Kidney epithelial cell (primary cell): ENCODE measurements at places on chromosomes 7 and 10.

DNA sequence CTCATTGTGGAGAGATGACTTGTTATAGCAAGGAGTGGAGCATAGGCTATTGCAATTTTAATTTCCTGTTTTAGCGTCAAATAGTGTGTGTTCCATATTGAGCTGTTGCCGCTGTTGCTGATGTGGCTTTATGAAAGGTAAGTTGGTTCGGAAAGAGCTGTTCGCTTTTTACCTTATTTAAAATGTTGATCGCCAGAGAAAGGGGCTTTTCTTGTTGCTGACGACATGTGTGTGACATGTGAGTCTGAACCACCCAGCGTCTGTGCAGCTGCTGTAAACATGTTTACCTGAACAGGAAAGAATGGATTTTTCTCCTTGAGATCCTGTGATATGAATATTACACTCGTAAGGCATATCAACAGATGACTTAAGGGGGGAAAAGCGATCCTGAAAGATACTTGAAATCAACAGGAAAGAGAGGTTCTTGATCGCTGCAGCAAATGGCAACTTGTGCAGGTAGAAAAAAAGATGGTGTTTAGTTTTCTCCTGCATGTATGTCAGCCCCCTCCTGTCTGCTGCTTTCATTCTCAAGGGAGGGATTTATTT, 2.5 kb downstream of the ZEB1 start:
- DNase-seq = no peak

DNA sequence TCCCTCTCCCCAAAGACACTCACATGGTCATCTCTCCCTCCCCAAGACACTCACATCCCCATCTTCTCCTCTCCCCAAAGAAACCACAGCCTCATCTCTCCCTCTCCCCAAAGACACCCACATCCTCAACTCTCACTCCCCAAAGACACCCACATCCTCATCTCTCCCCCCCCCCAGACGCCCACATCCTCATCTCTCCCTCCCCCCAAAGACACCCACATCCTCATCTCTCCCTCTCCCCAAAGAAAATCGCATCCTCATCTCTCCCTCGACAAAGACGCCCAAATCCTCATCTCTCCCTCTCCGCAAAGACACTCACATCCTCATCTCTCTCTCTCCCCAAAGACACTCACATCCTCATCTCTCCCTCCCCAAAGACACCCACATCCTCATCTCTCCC, 31.5 kb downstream of the INSIG1 start:
- DNase-seq = no peak

DNA sequence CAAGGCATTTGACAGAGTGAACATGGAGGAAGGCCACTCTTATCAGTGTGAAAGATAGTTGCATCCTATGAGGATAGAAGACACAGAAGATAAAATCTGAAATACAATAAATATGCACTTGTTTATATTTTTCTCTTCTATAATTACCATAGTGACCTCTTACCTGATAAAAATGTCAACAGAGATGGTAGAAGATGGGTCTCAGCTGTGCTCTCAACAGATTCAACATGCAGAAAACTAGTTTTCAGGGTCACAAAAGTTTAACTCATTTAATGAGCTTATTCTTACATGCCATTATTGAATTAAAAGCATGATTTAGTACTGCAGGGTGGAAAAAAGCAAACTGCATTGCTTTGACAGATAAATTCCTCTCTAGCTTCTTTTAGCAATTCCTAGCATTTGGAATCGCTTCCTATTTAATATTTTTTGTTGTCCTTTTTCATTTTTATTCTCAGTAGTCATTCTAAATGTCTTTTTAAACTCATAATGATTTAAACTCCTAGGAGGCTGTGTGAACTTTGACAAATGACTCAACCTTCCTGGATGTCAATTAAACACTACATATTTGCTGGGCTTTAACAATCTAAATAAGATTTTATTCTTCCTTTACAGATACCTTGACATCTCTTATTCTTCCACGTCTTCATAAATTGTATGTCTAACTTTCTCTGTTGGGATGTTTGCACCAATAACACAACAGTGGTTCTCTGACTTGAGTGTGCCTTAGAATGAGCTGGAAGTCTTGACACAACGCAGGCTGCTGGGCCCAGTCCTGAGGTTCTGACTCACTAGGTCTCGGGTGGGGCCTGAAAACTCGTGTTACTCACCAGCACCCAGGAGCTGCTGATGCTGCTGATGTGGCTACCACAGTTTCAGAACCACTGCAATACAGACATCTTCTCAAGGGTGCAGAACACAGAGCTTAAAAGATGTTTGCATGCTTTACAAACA, 565.5 kb upstream of the IGFBP3 start:
- peak; percentile 41 for DNase-seq

DNA sequence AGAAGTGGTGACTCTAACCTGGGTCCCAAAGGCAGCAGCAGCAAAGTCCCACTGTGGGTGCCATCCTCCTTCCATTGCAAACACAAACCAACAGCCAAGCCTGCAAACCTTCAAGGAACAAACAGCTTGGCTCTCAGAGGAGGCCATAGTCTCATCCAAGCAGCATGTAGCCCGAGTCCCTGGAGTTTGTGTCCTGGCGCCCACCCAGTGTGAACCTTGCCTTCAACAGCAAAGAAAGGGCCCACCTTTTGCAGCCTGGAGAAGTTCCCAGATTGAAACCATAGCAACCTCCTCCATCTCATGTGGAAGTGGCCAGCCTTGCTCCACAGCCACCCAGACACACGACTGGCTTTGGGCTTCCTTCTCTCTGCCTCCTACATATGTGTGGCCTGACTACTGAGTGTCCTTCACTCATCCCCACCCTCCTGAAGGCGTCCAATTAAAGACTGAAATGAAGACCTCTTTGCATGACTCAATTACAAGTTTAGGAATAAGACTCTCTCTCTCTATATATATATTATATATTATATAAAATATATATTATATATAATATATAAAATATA, 106.1 kb downstream of the C10orf90 start:
- no peak for DNase-seq

DNA sequence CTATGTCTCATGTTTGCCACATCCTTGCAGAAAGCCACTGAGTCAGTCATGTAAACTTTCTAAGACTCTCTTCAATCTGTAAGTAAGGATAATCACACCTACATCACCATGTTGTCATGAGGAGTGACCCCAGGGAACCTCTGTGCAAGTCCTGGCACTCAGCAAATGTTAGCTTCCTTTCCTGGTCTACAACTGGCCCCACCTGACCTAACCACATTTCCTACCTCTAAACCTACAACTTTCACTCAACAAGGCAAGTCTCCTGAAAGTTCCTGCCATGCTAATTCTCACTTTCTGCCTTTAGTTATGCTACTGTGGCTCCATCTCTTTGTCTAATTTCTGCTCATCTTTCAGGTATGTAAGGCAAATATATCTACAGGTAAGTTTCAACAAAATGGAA, 72.3 kb upstream of the SEM1 start:
- no peak for DNase-seq
